ENCODE measurements at places on chromosomes 12 and 14.
A peak's percentile ranks its signal among the peaks of the same experiment; 100 is the strongest.

DNA sequence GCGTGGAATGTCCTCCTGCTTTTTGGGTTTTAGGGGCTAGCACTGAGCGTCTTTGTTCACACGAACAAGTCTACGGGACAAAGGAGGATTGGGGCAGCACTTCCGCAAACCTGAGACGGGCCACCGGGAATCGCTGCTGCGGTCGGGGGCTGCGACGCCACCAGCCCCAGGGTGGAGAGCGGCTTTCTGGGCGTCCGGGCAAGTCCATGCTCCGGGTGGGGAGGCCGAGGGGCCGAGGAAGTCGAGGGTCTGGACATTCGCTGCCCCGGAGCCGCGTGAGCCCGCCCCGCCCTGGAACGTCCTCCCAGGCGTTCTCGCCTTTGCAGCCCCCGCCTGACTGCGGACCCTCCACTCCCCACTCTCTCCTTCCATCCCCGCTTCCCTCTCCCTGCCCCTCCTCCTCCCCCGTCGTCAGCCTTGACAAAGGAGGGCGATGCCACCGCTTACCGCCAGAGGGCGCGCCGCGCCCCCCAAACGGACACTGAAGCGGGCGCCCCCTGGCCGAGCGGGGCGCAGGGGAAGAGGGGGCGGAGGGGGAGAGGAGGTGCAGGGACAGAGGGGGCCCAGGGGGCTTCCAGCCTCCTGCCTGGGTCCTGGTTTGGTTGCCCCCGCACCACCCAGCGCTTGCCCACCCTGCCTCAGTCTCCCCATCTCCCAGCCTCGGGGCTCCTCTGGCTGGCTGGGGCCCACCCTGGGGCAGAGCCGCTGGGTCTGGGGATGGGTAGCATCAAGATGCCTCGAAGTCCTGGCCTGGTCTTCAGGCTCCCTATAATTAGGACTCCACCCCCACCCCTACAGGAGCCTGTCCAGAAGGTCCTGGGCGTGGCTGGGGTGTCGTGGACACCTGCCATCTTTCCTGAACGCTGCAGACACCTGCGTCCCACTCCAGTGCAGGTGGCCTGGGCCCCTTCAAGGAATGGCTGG is 39.1 kb upstream of the INF2 start:
- peak; percentile 86 for DNase-seq

DNA sequence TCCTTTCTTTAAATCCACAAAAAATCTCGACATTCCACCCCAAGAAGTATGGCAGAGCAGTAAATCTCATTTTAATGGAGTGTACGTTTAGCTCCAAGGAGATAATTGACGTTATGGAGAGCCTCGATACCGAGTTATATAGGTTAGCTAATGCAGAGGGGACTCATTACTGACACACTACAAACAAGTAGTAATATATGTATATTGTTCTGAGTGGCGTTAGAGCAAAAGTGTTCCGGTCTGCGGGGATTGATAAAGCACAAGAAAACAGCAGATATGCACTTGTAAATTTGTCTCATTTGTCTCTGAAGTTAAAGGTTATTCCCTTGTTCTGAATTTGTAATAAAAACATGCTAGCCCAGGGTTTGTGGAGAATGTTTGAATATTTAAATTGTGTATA is 84.1 kb downstream of the BCL11B start:
- peak; percentile 64 for DNase-seq

DNA sequence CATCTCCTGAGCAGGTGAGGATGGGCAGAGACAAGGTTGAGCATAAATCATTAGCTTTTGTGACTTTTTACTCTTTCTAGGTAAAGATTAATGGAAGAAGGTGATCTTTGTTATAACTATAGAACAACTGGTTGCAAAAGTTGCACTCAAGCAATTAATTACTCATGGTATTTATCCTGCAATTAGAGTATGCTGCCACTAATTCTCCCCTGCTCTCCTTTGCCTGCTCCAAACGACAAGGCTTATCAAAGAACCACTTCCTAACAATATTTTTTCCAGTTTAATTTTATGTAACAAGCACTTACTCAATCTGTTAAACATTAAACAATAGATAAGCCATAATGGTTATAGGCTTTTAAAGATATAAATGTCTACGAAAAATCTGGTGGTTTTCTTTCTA is 189.9 kb upstream of the PELI2 start:
- no peak for DNase-seq

- DNase-seq, result peak; percentile 75
These were observed 1.5 kb upstream of the PRPF40B start for GRCh38 chr12:49621651-49622500.

- peak; percentile 46 for DNase-seq
These were observed 5.4 kb upstream of the KIF26A start for GRCh38 chr14:104132981-104133380.

DNA sequence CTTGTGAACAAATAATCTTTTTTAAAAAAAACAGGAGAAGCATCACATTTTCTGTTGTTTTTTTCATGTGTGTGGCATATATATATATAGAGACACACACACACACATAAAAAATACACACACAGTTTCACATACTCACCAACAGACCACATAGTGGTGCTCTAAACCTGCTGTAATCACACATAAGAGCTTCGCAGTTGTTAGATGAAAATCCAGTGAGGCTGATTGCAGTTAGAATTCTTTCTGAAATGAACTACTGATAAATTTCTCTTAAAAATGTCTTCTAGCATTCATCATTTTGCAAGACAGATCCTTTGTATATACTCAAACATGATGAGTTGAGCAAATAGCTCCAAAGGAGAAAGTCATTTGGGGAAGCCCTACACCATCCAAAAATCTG is 434.3 kb upstream of the STXBP6 start:
- no peak for DNase-seq

- DNase-seq, result no peak
These were observed at the start of gene TRHDE for GRCh38 chr12:72272091-72272661. Gene TRHDE, plus strand, starts transcription at chr12:72272370. Its CDS starts 274 bp downstream, at chr12:72272644.

GRCh38 chr14:24092505-24093206 is 1.5 kb upstream of the PCK2 start:
- no peak for DNase-seq

DNA sequence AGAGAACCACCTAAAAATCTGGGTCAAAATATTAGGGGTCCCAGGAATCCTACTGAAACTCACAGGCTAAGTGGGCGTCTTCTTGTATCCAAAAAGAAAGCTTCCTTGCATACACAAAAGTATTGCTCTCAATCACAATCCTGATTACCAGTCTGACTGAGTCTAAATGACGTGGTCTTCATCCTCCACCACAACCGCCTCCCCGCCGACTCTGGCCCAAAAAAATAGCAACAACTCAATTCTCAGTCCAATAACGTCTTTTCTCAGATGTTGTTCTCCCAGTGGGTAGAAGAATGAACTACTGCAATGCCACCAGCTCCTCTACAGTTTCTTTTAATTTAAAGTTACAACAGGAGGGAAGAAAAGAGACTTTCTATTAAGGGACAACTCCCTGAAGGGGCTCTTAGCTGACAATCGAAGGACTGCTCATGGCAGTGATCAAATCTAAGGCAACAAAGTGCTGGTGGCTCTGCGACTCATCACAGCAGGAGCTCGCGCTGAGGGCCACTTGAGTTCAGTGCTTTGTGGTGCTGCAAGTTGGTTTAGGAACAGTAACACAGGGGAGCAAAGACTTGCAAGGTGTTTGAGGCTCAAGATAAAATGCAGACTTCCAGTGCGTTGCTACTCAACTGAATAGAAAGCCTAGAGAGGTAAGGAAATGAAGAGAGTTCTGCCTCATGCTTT is 394.1 kb downstream of the BCAT1 start:
- DNase-seq, result no peak

DNA sequence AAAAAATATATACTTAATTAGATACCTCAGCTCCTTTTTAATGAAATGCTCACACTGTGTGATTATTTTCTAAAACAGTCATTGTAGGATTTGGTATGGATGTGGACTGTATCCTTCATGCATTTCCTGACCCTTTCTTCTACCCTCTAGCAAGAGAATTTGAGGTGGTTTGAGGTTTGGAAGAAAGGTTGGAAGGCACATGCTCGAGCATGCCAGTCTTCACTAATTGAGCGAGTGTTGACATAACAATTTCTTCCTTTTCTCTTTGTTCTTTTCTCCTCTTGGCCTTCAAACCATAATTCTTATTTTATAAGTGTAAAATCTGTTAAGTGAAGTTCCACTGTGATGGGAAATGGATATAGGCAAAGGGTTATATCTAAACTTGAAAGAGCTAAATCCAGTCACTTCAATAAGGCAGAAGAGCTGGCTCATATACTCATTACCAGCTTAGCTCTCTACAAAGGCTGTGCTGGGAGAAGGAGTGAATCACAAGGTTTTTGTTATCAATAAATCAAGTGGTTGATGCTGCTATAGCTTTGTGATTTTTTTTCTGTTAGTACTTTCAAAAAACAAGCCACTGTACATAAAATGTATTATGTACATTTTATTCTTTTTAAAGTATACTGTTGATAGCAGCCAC is 16.2 kb upstream of the PTHLH start:
- DNase-seq, result no peak

GRCh38 chr12:7073946-7074345 is 13.4 kb downstream of the C1S start:
- DNase-seq, result no peak

GRCh38 chr12:55652352-55652751 is 15.7 kb downstream of the OR10P1 start:
- no peak for DNase-seq

DNA sequence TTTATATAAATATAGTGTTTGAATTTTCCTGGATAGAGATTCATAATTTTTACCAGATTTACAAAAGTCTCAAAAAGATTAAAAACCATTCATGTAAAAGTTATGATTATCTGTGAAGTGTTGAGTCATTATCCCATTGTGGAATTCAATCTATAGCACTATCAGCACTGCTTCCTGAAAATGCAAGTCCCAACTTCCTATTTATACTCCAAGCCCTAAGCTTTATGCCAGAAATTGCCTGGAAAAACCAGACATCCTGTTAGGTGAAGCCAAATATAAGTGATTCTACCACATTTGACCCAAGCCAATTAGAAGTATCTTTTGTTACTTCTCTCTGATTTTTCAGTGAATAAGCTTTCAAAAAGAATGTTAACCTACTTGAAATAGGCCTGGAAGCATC is 129.1 kb downstream of the GPR135 start:
- DNase-seq, result no peak

GRCh38 chr12:1882850-1883470 is 35.5 kb downstream of the CACNA2D4 start:
- no peak for DNase-seq

DNA sequence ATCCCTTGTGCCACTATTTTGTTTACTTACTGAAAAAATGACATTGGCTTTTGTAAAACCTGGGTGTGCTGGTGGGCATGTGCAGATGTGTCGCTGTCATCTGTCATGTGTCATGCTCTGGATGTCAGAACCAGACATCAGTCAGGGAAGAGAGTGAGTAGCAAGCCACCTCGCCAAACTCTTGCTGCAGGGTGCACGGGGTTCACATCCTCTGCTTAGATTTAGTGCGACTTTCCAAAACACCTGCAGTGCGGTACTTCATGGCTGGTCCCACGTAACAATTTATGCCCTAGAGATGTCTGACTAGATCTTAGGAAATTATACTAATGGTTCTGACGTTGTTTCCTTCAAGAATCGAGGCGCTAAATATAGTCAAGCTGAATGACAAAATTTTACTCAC is 106.7 kb downstream of the CRADD start:
- peak; percentile 75 for DNase-seq

DNA sequence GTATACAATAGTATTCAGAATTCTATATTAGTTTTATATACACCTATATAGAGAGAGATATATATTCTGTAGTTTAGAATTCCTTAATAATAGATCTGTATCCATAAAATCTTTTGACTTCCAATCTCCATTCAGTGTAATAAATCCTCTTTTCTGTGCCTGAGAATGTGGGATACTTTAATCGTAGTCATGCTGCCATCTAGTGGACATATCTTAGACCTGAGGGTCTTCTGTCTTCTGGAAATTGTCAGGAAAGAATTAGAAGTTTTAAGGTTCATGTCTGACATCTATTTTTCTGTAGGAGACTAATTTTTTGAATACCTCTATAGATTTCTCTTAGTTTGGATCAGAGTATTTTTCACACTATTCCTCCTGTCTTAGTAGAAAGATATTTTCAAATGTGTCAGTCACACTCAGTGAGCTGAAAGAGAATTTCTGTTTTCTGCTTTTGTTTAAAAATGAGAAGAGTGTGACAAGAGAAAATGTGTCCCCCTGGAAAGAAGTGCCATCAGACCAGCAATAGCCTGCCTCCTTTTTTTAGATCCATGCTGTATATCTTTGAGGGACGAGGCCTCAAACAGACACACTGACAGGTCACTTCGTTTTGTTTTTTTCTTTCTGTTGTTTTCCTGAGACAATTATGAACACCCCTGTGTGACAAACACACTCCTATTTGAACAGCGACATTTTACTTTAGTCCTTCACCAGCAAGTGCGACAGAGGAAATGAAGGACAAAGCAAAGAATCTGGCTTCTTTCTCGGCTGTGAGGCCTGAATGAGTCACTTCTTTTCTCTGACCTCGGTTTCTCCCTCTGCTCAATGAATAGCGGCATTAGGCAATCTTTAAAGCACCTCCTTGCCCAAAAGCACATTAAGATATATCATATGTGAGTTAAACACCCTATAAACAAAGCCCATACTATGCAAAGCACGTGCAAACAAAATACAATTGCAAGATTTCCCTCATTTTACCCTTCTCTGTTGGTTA is 96.3 kb downstream of the GALC start:
- DNase-seq, result no peak

DNA sequence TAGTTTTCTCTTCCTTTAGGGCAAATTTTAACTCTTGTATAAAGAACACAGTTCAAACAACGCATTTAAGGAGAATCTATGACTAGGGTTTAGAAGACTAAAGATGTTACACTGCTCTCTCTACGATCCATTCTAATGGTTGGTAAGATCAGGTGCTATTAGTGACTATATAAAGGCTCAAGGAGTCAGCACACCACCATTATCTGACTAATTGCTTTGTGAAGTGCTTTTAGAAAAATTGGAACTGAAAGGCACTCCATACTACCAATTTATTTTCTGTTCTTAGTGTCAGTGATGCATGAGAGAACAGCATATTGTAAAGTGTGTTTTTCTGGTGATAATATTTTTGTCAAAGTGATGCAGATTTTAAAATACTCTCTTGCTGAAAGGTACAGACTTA is 136.8 kb downstream of the SYT1 start:
- DNase-seq, result no peak

GRCh38 chr12:12722435-12723148 is 5.4 kb downstream of the CDKN1B start:
- no peak for DNase-seq

DNA sequence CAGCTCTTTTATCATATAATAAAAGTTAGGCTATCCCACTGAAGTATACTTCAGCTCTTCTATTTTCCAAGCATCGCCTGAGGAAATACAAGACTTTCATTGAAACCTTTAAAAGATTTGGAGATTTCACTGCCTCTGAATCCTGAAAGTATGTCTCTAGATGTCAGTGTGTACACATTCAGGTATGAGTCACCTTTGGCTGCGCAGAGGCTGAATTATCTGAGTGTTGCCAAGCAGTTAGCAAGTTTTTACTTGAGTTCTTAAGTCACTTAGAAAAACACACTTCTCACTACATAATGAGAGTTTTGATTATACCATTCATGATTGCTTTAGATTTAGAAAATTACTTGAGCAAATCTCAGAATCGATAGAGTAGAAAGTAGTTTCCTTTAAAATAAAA is 210.3 kb downstream of the TMTC2 start:
- no peak for DNase-seq

- DNase-seq, result no peak
These were observed 651.6 kb upstream of the LRFN5 start for GRCh38 chr14:40955131-40955505.

All from activated effector memory CD4-positive, alpha-beta T cell treated with anti-CD3 and anti-CD28 coated beads, Interleukin-2, amount 50 U/mL, for 16 hours (primary cell).